ENCODE measurements at places on chromosomes 2 and 18. TPM values are rescaled to one million over a fixed set of nuclear protein-coding genes. Genes with fewer than 3 reads are reported as not detected.

The COL5A2 gene
- total RNA-seq: 0.32 TPM

The LHCGR gene
- not detected for total RNA-seq

The POMC gene
- total RNA-seq: 5.7 TPM

The ASPRV1 gene
- 0.73 TPM for total RNA-seq

DNA sequence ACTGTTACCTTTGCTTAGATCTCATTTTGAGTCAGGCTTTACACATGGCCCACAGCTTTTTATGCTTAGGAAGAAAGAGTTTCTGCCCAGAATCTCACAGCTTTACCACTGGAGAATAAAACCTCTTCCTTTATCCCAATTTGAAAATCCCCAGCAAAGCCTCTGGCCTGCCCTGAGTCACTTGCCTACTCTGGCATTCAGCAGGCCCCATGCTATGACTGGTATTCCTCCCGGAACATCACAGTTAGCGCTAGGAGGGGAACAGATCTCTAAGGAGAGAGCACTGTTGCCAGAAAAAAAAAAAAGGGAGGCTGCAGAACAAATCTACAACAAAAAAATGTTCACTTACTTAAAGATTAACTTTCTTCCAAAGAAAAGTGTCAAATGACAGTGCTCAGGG is 152.9 kb upstream of the DNMT3A start:
- no peak for DNase-seq

GRCh38 chr2:159497256-159497655 is 119.1 kb downstream of the BAZ2B start:
- DNase-seq: no peak

- no peak for DNase-seq
Measured at GRCh38 chr2:102773149-102773705, 11.4 kb downstream of the TMEM182 start.

- no peak for DNase-seq
Measured at GRCh38 chr2:37831081-37831780, 93.9 kb upstream of the RMDN2 start.

GRCh38 chr2:176496761-176497160 is 227.5 kb downstream of the MTX2 start:
- no peak for DNase-seq

GRCh38 chr2:213411582-213412289 is 127.5 kb downstream of the SPAG16 start:
- DNase-seq: no peak

DNA sequence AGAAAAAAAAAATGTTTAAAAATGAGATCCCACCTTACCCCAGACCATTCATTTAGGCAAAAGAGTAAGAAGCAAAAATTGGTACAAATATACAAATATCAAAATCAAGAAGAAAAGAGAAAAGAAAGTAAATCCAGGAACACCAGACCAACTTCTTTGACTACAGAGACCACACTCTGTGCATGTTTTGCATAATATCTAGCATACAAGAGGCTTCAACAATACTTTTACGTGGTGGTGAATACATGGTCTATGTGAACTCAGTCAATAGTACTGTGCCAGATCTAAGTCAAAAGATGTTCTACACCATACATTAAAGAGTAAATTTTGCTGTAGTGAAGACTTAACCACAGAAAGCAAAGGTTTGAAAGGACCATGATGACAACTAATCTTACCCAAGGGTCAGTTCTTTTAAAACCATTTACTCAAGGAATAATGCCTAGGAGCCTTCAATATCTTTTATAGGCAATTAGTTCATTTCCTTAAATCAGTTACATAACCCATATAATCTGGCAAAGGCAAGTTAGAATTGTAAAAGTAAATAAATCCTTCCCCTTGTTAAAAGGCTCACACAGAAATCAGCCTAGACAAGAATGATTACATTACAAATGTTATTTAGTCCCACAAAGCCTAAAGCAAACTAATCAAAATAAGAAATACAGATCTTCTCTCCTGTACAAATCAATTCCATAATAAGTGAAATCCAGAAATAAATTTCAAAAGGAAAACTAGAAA is 115.2 kb downstream of the EXOC6B start:
- no peak for DNase-seq

All from activated CD4-positive, alpha-beta T cell treated with anti-CD3 and anti-CD28 coated beads for 36 hours (primary cell).